ENCODE measurements at places on chromosomes 6 and 20.

DNA sequence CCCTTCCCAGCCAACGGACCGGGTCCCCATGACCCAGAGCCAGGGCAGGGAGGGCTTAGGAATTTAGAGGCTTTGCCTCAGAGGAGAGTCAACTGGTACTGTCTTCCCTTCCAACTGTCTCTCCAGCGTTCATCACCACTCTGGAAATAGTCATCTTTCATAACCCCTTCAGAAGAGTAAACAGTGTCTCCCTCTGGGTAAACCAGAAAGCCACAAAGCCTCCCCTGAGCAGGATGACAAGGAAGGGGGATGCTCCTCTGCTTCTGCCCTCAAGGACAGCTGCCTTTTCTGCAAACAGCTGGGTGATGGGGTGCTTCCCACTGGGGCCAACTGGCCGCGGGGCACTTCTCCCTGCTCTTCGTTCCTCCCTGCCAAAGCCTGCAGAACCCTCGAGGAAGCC lies 90.1 kb downstream of the PSMG4 start:
- no peak for DNase-seq

DNA sequence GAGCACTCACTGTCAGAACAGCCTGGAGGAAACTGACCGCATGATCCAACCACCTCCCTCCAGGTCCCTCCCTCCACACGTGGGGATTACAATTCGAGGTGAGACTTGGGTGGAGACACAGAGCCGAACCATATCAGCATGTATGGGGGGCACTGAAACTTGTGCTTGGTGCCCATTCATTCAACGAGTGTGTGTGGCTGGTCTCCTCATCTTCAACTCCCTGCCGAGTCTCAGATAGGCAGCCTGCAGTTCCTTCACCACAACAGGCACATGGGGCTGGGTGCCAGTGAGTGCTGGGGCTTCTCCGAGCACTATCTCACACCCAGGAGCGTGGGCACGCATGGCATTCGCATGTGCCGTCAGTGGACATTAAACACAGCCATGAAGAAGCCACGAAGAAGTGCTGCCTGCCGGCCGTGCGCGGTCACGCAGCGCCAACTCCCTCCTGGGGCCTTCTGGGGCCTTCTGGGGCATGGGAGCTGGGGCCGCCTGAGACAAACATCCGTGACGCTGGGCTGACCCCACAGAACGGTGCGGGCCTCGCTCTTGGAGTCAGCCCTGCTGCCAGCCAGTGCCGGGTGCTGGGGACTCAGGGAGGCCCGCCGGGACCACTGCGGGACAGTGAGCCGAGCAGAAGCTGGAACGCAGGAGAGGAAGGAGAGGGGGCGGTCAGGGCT lies 714 bp upstream of the RTEL1 start:
- DNase-seq, result no peak

- DNase-seq, result peak; percentile 69
Measured at GRCh38 chr20:29079769-29080690, 2177.4 kb upstream of the DEFB115 start.

DNA sequence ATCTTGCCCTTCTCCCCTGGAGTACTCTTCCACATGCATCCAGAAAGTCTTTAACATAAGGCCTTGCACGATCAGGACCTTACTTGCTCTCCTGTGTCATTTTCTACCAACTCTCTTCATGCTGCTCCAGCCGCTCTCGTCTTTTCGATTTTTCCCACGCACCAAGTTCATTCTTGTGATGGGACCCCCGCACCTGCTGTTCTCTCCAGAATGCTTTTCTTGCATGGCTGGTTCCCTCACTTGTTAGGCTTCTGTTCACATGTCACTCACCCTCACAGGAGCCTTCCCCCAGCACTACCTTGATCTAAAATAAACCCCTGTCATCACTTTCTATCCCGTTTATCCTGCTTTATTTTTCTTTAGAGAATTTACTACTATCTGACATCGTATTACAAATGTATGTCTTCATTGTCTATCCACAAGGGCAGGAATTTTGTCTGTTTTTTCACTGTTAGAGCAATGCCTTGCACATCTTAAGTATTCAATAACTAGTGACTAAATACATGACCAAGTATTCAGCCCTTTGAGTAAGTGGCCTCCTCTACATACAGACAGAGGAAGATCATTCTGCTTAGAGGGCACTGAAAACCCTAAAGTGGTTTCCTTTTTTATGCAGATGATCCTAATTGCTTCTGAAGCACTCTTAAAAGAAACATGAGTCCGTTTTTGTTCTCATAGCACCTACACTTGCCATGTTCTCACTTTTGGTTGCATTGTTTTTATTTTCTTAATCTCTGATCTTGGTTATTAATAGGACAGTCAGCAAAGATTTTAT lies 166.9 kb downstream of the SLC16A10 start:
- DNase-seq, result no peak

DNA sequence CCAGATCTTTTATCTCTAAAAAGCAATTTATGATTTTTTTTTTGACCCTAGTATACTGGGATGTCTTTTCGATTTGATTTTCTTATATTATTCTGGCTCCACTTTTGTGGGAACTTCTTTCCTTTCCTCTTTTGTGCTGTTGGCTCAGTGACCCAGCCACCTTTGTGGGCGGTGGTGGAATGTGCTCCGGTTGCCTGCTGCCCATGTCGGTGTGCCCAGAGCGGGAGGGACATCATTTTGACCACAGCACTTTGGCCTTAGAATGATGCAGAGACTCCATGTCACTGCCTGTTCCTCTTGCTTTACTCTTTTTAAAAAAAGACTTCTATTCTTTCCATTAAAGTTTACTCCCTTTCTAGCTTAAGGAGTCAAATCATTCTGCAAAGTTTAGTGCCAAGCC lies 198.0 kb downstream of the FARS2 start:
- no peak for DNase-seq

DNA sequence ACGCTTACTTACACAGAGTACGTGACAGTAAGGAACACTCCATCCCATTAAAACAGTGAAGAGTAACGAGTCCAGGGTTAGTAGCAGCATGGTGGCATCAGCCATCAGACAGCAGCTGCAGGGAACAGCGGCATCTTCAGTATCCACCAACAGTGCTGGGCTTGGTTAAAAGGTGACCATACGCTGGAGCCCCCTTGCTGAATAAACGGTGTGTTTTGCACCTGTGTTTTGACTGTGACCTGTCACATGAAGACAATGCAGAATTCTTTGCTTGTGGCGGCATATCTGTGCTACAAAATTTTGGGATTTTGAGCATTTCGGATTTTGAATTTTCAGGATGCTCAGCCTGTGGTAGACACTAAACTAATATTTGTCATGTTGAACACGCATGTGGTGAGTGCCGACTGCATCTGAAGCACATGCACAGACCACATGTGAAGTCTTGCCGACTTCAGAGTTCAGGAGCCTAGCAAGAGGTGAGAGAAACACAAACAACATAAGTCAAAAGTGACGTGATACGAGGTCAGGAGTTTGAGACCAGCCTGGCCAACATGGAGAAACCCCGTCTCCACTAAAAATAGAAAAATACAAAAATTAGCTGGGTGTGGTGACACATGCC lies 69.3 kb upstream of the FRMD1 start:
- DNase-seq, result no peak

DNA sequence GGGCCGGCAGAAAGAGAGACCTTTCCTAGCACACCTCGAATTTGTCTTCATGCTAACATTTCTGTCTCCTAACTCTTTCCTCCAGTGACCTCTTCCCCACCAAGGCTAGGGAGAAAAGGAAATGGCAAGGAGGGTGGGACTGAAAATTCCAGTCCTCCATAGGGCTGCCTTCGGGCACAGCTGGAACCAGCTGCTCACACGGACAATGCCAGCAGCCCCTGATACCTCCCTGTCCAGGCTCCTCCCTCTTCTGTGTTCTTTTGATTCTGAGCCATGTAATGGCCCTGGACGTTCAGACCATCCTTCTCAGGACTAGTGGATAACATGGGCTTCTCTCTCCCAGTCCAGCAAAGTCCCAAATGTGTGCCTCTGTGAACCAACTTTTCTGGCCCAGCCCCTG lies 29.1 kb upstream of the PHACTR3 start:
- no peak for DNase-seq

DNA sequence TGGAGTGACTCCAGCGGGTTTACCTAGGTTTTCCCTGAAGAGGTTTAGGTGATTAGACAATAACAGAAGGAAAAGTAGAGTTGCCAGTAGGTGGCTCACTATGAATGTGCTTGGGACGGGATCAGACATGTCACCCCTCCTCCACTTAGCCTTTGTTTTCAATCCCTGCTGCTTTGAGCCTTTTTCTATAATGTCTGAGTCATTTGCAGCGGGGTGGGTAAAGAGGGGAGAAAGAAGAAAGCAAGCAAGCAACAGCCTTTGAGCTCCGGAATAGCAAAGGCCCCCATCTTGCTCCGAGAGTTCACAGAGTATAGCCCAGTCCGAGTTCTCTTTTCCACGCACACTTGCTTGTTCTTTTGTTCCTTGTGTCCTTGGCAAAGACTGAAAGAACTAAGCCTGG lies 129.1 kb downstream of the PACRG start:
- DNase-seq, result peak; percentile 92

- DNase-seq, result no peak
Measured at GRCh38 chr6:155093430-155093829, 98.3 kb downstream of the TIAM2 start.

DNA sequence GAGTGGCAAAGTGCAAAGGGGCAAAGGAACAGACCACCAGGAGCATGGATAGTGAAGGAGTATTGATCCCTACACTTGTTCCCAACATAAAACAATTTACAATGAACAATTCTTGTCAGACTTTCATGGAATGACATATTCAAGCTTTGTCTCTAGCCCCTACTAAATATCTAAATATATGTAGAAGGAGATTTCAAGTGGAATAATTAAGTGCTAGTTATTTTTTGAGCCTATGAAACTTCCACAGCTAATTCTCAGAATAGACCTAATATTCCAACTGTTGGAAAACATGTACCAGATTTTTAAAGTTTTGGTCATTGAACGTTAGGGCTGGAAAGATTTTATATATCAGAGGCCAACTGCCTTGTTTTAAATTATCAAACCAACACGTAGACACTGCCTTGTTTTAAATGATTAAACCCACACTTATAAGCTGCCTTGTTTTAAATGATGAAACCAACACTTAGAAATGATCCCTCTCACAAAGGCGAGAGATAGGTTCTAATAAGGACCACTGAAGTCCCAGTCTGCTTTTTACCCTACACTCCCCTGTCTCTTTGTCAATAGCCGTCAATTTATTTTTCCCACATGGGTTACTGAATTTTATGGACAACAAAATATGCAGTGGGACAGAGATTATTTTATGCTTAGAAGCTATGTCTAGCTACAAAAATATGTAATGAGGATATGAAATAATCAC lies 62.1 kb downstream of the RNF182 start:
- no peak for DNase-seq

- DNase-seq, result peak; percentile 64
Measured at GRCh38 chr20:50980851-50981713, 22.5 kb downstream of the MOCS3 start.

DNA sequence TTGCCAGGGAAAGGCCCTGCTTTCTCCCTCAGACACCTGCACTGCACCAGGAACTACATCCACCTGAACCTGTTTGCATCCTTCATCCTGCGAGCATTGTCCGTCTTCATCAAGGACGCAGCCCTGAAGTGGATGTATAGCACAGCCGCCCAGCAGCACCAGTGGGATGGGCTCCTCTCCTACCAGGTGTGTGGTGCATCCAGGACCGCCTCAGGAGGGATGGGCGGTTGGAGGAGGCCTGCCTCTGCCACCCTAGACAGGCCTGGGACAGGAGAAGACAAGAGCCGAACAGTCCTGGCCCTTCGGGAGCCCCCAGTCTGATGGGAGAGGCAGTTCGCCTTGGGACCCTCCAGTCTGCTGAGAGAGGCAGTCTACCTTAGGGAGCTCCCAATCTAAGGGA lies 24.2 kb downstream of the GLP1R start:
- no peak for DNase-seq

DNA sequence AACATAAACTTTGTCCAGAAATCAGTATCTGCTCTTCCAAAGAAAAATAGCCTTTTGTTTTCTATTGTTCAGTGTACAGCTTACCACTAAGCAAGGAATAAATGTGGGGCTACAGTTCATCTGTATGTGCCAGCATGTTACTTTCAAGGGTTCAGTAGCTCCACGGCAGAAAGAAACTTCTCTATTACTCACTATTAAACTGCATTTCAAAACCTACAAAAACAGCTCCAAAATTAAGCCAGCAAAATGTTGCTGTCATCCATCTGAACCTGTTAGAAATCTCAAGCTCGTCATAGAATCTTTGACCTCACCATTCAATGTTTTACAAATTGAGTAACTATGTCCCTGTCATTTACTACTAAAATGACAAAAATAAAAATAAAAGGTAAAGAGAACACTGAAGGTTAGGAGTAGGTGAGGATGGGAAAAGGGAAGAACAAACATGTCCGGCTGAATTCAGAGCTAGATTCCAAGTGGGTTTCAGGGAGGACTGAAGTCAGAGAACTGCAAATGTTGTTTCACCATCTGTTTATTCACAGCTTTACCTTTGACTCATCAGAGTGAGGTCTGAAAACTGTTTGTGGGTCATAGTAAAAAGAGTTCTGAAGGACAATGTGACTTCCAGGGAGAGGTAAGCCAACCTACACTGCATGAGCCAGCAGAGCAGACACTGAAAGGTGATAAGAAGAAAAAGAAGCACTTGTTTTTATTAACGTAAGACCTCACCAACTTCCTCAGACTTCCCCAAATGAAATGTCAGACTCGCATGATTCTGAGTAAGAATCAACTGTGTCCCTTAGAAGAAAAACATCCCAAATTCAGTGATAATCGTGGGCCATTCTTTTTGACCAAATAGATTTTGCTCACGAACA lies 62.0 kb downstream of the ATXN1 start:
- DNase-seq, result no peak

GRCh38 chr6:117326396-117326795 lies 61.0 kb downstream of the VGLL2 start:
- DNase-seq, result peak; percentile 1

DNA sequence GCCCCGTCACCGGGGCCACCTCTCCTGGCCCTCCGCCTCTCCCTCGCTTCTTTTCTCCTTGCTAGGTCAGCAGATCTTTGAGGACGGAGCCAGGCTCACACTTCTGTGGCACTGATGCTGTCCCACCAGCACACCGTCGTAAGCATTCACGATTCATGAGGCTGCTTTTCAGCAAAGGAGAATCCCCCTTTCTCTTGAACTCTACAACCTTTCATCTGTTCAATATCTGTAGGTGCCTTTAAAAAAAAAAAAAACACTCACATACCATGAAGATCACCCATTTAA lies 31.3 kb downstream of the ANKRD60 start:
- DNase-seq, result no peak

- no peak for DNase-seq
Measured at GRCh38 chr6:41294214-41294872, 7.9 kb upstream of the TREM1 start.

GRCh38 chr6:157376241-157376640 lies 4.7 kb upstream of the ZDHHC14 start:
- DNase-seq, result no peak

DNA sequence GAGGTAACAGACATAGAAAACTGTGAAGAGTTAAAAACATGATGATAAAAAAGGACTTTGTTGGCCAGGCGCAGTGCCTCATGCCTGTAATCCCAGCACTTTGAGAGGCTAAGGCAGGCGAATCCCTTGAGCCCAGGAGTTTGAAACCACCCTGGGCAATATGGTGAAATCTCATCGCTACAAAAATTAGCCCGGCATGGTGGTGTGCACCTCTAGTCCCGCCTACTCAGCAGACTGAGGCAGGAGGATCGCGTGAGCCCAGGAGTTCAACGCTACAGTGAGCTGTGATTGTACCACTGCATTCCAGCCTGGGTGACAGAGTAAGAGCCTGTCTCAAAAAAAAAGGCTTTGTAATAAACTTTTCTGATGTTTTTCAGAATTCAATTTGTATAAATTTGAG lies 60.1 kb downstream of the GFOD1 start:
- DNase-seq, result no peak
